ENCODE measurements at places on chromosomes 1 and 21.

- no peak for DNase-seq
These were observed 37.8 kb upstream of the SIPA1L2 start for GRCh38 chr1:232667778-232668165.

GRCh38 chr21:19914028-19914427, 1084.2 kb upstream of the NCAM2 start:
- no peak for DNase-seq

DNA sequence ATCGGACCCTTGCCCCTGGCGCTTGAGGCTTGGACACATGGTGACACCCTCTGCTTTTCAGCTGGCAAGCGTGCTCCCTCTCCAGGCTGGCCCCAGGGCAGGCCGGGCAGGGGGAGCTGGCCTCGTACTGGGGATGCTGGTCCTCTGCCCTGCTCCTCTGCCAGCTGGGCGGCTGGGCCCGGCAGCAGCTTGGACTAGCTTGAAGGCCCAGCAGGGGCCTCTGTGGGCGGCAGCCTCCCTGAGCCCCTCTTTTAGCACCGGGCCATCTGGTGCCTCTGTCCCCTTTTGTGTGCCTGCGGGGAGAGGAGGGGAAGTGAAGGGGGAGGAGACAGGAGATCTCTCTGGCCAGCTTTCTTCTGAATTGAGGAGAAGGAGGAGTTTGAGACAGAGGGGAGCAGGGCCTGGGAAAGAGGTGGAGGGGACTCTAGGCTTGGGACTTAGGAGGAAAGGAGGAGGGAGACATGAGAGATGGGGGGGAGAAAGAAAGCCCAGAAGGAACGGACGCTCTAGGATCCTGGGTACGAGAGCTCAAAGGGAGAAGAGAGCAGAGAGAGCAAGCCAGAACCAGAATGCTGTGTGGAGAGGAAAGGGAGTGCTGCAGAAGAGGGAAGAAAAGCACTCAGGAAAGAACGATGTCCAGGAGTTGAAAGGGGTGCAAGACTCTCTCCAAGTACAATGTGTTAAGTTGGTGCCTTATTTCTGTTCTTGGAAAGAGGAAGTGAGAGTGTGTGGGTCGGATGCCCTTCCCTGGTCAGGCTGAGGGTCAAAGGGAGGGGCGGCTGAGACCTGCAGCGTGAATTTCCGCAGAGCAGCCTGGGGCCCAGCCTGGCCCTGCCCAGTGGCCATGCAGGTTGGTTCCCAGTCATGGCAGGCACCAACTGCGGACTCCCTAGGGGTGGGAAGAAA, 40.3 kb downstream of the IER5 start:
- DNase-seq: peak; percentile 91

- peak; percentile 57 for DNase-seq
These were observed 93.2 kb downstream of the CCDC185 start for GRCh38 chr1:223486366-223486765.

DNA sequence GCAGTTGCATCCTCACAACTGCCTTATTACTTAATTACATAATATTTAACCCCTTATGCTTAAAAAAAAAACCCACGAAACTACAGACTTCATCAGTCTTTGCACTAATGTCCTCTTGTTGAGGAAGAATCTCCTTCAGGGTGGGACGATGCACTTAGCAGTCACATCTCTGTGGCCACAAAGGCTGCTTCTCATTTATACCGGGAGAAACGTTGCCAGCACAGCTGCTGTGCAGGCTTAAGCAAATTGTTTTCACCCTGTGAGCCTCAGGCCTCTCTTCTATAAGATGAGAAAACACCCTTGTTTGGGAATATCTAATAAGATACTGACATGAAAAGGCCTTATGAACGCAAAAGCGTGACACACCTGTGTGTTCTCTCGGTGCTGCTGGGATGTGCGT, 2.9 kb upstream of the OBSCN start:
- no peak for DNase-seq

- DNase-seq: no peak
These were observed 8.3 kb downstream of the TENT5C start for GRCh38 chr1:117613969-117614729.

- no peak for DNase-seq
These were observed 124.9 kb upstream of the IRF2BP2 start for GRCh38 chr1:234734869-234735268.

DNA sequence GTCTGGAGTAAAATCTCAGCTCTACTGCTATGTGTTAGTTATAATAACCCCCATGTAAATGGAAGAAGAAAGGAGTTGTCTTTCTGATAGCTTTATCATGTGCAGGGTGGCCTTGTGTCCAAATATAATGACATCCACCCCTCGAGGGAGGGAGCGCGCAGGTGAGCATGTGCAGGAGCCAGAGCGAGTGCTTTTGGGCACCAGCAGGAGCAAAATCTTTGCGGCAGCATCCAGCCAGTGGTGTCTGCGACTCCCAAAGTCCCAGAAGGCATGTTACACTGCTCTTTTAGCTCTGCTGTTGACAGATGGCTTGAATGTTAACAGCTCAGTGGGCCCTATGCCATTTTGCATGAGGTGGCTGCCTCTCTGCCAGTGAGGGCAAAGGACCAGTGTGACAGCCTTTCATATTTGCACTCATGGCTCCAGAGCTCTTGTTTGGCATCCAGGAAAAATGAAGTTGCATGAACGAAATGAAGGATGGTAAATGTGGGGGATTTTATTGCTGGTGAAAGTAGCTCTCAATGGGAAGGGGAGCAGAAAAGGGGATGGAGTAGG, 146.7 kb downstream of the HMCN1 start:
- DNase-seq: peak; percentile 19

GRCh38 chr1:192066202-192066601, 92.1 kb upstream of the RGS18 start:
- DNase-seq: no peak

- no peak for DNase-seq
These were observed 15.1 kb downstream of the SH2D2A start for GRCh38 chr1:156801409-156802121.

GRCh38 chr1:3032371-3033039, 11.2 kb downstream of the ACTRT2 start:
- no peak for DNase-seq

GRCh38 chr1:41659903-41660302, 175.4 kb upstream of the EDN2 start:
- DNase-seq: no peak

All from NCI-H524 treated with DMSO at 0.1 percent for 48 hours (cell line).